ENCODE measurements at places on chromosomes 2 and 18. TPM values are rescaled to one million over a fixed set of nuclear protein-coding genes. Genes with fewer than 3 reads are reported as not detected.
A peak's percentile ranks its signal among the peaks of the same experiment; 100 is the strongest.

The CHRND gene
- not detected for total RNA-seq

The PJVK gene
- total RNA-seq, result 1.4 TPM

The SLC23A3 gene
- not detected for total RNA-seq

The NR4A2 gene
- not detected for total RNA-seq

DNA sequence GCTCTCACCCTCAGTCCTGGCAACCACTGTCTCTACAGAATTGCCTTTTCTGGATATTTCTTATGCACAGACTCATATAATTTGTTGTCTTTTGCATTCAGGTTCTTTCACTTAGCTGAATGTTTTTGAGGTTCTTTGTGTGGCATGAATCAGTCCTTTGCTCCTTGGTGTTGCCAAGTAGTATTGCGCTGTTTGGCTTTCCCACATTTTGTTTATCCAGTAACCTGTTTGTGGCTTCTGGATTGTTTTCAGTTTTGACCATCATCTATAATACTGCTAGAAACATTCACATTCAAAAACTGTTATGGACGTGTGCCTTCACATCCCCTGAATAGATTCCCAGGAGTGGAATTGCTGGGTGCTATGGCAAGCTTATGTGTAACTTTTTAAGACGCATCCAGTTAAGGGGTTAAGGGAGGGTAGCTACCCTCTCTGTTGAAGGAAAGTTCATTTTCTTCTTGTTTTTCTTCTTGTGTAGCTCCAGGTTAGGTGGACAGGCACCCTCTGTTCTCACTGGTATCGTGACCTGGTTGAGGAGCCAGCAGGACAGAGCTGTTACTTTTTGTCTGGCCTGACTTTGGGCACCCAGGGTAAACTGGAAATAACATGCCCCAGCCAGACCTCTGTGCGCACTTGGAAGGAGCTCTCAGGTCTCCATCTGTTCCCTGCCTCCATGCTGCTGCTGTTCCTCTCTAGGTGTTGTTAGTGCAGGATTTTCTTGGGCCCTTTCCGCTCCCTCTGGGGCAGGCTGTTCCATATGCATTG is 29.6 kb downstream of the ARHGAP25 start:
- DNase-seq, result peak; percentile 43

GRCh38 chr2:203195331-203196036 is 43.3 kb upstream of the CYP20A1 start:
- DNase-seq, result no peak

DNA sequence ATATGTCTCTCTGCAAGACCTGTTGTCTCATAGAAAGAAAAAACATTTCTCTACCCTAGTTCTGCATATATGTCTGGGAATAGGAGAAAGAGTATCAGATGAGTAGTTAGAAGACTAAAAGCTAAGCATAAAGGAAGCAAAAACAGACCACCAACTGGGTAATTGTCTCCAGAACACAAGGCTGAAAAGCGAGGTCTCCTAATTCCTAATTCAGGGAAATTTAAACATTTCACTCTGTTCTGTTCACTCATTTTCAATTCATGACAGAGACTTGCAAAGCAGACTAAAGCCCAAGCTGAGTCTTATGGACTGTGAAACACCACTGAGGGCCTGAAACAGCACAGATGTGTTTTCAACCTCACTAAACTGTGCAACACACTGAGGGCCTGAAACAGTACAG is 224.4 kb upstream of the TMEM200C start:
- DNase-seq, result no peak

DNA sequence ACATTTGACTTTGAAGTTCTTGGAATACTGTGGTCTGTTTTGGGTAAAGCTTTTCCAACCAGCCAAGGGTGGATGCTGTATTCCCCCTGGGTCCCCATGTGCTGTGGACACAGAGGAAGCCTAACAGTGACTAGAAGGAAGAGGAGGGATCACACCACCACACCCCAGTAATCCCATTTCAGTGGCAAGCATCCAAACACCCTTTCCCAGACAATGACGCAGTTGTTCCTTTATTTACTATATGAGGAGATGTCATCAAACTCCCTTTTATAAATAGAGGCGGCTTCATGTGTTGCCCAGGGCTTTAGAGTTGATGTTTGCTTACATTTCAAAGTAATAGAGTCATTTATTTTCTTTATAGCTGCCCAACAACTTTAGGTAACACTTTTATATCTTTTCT is 959.4 kb upstream of the GYPC start:
- DNase-seq, result peak; percentile 70

GRCh38 chr2:30871980-30872789 is 64.9 kb upstream of the CAPN13 start:
- no peak for DNase-seq

DNA sequence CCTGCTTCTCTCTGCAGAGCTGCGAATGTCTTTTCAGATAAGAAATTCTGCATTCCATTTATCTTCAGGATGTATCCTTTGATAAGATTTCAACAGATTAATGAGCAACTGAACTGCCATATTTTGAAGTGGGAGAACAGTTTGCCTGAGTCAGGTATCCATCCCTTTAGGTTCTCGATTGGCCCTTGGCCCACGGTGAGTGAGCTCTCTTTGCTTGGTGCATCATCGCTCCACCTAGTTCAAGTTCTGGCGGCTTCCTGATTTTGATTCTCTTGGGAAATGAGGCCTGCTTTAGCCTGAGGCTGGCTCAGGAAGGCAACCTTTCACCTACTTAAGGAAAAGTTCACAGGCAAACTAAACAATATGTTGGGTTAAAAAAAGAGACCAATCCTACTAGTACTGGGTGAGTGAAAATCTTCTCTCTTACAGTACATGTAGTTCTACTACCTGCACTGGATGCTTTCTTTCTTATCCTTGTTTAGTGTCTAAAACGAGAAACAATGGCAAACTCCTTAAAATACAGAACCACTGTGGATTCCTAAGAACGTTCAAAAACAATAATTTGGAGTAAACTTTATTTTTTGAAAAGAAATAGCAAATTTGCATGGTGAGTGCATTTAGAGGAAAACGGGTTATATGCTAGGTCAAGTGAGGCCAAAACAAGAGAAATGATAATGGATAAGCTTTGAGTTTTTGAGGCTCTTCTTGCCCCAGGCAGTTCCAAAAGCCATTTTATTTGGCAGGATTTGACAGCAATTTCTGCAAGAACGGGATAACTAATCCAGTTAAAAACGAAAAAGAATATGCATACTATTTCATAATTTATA is 837 bp upstream of the ACSL3 start:
- peak; percentile 79 for DNase-seq

DNA sequence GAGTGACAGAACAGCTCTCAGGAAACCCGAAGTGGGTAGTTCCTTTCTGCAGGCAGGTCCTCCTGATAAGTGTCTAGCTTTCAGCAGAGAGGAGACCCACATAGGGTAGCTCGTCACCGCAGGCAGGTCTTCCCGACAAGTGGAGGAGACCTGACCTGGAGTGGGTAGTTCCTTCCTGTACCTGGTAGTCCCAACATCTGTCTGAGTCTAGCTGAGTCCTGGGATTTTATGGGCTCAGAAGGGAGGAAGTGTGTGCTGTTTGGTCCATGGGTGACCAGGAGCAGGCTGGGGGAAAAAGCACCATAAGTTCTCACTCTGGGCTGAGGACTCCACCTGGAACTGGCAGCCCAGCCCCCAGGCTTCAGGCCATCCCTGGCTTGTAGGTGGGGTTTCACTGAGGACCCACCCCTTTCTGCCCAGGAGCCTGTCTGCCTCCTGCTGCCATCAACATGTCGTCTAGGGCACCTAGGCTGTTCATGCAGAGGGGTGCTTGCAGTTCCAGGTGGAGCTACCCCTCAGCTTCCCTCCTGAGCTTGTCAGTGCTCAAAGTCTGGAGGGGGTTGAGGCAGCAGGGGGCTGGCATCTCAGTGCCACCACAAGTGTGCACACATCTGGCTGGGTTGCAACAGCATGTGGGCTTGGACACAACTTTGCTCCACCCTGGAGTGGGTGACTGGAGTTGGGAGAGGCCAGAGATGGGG is 9.4 kb downstream of the DYSF start:
- DNase-seq, result no peak

GRCh38 chr2:127862228-127862627 is 4.3 kb upstream of the POLR2D start:
- no peak for DNase-seq

DNA sequence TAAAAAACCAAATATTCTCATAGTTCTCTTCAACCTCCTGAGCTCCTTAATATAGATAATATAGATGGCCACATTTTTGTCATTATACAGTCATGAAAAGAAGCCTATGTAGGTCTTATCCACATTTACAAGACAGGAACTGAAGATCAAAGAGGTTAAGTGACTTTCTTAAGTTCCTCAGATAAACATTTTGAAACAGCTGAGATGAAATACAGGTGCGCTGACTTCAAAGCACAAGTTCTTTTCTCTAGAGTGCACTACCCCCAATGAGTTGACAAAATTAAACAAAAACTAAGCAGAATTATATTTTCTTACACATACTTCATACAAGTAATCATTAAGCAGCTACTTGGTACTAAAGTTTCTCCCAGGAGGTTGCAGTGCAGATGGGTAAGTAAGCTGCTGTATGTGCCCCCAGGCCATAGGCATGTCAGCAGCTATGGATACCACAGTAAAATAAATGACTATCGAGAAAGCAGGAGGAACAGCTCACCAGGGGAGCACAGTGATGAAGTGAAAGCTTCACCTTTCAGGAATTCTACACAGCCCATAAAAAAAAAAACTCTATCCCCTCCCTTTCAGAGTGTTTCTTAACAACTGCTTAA is 199.8 kb downstream of the DPP10 start:
- no peak for DNase-seq

DNA sequence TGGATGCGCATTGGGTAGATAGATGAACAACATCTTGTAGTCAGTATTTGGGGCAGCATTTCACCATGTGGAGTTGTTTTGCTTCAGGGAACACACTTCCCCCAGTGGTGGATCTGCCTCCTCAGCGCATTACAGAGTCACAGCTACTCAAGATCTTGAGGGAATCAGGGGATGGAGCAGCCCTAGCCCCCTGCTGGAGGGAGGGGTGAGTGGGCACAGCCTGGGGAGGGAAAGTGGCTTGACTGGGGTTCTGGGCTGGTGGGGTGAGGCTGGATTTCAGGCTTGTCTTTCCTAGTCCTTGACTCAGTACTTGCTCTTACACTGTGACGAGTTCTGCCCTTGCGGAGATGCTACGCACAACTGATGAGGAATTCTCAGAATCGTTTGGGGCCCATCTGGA is 271.0 kb upstream of the HS6ST1 start:
- DNase-seq, result no peak

Measured in MG63 (cell line).